ENCODE measurements at places on chromosomes 2 and 18. TPM values are rescaled to one million over a fixed set of nuclear protein-coding genes. Genes with fewer than 3 reads are reported as not detected.

Gene AGXT
- not detected for total RNA-seq

Gene CDH7
- total RNA-seq, result not detected

Gene CRACDL
- total RNA-seq, result not detected

Gene LIPG
- 2.2 TPM for total RNA-seq

Gene CIB4
- not detected for total RNA-seq

Gene ORMDL1
- 42.3 TPM for total RNA-seq

Gene CPLX4
- total RNA-seq, result not detected

Gene FABP1
- under 0.01 TPM for total RNA-seq

Gene PTMA
- 459 TPM for total RNA-seq

Gene ACSL3
- total RNA-seq, result 166 TPM

Gene BOK
- total RNA-seq, result 41.3 TPM

Gene PRKAG3
- under 0.01 TPM for total RNA-seq

Gene CGREF1
- total RNA-seq, result 6.8 TPM

Gene IGFBP5
- 29.5 TPM for total RNA-seq

Gene ASAP2
- 66.2 TPM for total RNA-seq

Gene IL36B
- not detected for total RNA-seq

Gene FSHR
- total RNA-seq, result 0.29 TPM

Gene SPEG
- 26.4 TPM for total RNA-seq

Gene KCNG3
- not detected for total RNA-seq

Gene BARD1
- 18.5 TPM for total RNA-seq

Gene DOK6
- total RNA-seq, result 2.7 TPM

Gene RIT2
- total RNA-seq, result not detected

Gene DNER
- total RNA-seq, result 0.36 TPM

Gene SPDYA
- 0.59 TPM for total RNA-seq

Gene TNFAIP6
- 43.1 TPM for total RNA-seq

Gene LAMA1
- total RNA-seq, result 8.3 TPM

Gene NCKAP5
- 1.8 TPM for total RNA-seq

Gene FOXD4L1
- total RNA-seq, result under 0.01 TPM

Gene ATG4B
- 42.7 TPM for total RNA-seq

Gene WDPCP
- total RNA-seq, result 18.3 TPM

Gene ASB3
- total RNA-seq, result 21.4 TPM

Gene ABCB11
- under 0.01 TPM for total RNA-seq

Gene RAX
- not detected for total RNA-seq

Gene C1D
- total RNA-seq, result 24.8 TPM

Gene GALR1
- total RNA-seq, result not detected

Gene CTDP1
- 26.8 TPM for total RNA-seq

Gene SLC38A11
- not detected for total RNA-seq

Gene DSG1
- total RNA-seq, result not detected

Gene KLF7
- 31.1 TPM for total RNA-seq

Gene FECH
- total RNA-seq, result 32.2 TPM

Gene REG1B
- not detected for total RNA-seq

Gene SNRNP27
- total RNA-seq, result 35.1 TPM

Gene NMUR1
- total RNA-seq, result under 0.01 TPM

Gene KCNJ3
- not detected for total RNA-seq

Gene CCDC85A
- total RNA-seq, result 0.29 TPM

Gene TNFRSF11A
- under 0.01 TPM for total RNA-seq

Gene KCNG2
- total RNA-seq, result not detected

Gene PROC
- total RNA-seq, result 0.29 TPM

Gene TDRD15
- total RNA-seq, result not detected

Gene ANKRD30BL
- total RNA-seq, result 0.29 TPM

Gene LMAN1
- 189 TPM for total RNA-seq

Gene TMEM163
- under 0.01 TPM for total RNA-seq

Gene VWC2L
- total RNA-seq, result not detected

Gene RETREG2
- 109 TPM for total RNA-seq

Gene C2orf66
- 0.36 TPM for total RNA-seq

Gene DYSF
- total RNA-seq, result 4.3 TPM
